ENCODE measurements at places on chromosomes 2 and 18.

DNA sequence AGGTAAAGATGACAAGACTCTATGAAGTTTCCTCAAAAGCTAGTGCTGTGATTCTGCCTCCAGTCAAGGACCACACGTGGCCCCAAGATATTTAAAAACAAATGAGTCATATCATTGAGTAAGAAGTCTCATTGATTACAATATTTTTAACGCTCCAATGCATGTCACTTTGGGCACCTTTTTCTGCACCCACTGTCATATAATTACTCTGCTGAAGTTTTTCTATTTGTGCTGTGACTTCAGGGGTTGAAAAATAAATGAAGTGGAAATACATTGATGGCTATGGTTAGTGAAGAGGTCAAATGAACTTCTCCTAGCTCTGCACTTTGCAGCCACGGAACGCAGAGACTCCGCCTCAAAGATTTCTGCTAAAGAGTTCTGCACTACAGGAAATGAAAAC, 344.3 kb upstream of the KYNU start:
- DNase-seq = no peak

GRCh38 chr2:202690321-202690900, 55.6 kb downstream of the FAM117B start:
- DNase-seq = no peak

GRCh38 chr2:150051004-150051403, 436.5 kb downstream of the RND3 start:
- no peak for DNase-seq

DNA sequence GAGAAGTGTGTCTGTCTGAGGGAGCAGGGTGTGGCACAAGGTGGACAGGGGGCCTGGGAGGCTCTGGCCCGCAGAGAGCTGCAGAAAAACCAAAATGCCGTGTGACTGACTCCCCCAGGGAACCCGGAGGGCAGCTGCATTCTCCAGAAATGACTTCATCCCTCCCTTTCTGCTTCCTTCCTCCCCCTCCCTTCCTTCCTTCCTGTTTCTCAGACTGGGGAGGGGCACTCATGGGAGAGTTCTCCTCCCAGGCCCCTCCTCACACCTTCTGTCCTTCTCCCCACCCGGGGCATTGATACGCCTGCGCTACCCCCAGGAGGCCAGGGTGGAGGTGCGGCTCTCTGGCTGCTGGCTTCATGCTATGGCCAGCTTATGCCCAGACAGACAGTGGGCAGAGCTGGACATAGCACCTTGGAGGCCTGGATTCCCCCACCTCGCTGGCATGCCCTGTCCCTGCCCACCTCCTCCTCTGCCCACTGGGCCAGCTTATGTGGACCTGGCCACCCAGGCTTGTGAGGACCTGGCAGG, 8.2 kb upstream of the GPR17 start:
- DNase-seq = no peak

- DNase-seq = no peak
Measured at GRCh38 chr2:75603477-75603876, 42.7 kb upstream of the EVA1A start.

GRCh38 chr2:51027968-51028367, 4.0 kb downstream of the NRXN1 start:
- no peak for DNase-seq

- DNase-seq = no peak
Measured at GRCh38 chr2:145753966-145754365, 1234.0 kb upstream of the ZEB2 start.

Data from central memory CD8-positive, alpha-beta T cell (primary cell).